ENCODE measurements at places on chromosomes 7 and 10. TPM values are rescaled to one million over a fixed set of nuclear protein-coding genes. Genes with fewer than 3 reads are reported as not detected.

The FAM20C gene
- 43.9 TPM for total RNA-seq

The SAMD9 gene
- total RNA-seq, result 7.1 TPM

The PLAC9 gene
- 63.3 TPM for total RNA-seq

The PMS2 gene
- total RNA-seq, result 12.3 TPM

The BUD23 gene
- 50.6 TPM for total RNA-seq

The CHAT gene
- not detected for total RNA-seq

The CALML5 gene
- not detected for total RNA-seq

- no peak for DNase-seq
These were observed 32.4 kb upstream of the CCDC7 start for GRCh38 chr10:32413513-32413912.

DNA sequence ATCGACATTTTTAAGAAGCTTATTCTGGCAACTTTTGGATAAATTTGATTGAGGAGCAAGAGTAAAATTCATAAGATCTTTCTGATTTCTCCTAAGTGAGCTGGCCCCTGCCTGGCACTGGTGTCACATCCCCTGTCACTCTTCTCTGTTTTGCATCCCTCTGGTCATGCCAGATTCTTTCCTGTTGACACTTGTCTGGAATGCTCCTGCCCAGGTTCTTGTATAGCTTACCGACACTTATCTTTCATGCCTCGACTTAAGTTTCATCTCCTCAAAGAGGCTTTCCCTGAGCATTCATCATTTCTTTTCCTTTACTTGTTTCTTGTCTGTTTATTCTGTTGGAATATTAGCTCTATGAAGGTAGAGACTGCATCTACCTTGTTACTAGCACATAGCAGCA, 22.2 kb upstream of the AASS start:
- no peak for DNase-seq

GRCh38 chr10:34861293-34862021, 46.4 kb upstream of the PARD3 start:
- peak; percentile 46 for DNase-seq

DNA sequence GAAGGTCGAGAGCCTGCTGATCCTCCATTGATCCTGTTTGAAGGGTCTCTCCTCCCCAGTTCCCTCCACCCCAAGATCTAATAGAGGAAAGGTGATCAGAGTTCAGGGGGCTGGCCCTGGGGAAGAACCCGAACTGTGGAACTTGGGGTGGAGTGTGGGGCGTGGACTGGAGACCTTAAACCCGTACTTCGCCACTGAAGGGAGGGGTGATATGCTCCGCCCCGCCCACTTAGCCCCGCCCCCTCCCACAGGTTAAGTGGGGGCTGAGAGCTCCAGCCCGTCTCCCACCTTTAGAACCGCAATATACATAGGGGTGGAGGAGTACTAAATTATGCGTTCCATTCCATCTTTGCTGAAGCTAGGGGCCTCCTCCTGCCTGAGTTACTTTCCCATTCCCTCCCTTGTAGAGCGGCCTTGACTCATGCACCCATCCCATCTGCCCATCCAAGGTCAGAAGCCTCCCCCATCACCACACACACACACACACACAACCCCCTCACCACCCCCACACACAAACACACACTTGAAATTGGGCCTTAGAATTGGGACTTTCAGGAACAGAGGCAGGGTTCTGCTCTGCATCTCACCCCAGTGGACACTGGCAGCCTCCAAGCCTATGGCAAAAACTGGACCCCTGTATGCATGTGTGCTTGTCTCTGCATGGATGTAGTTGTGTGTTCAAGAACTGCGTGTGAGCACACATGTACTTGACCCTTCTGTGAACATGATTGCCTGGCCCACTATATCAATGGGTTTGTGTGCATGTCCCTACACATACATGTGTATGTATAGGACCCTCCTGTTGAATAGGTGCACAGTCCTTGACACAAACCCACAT, 991 bp downstream of the SEMA4G start:
- DNase-seq, result no peak

DNA sequence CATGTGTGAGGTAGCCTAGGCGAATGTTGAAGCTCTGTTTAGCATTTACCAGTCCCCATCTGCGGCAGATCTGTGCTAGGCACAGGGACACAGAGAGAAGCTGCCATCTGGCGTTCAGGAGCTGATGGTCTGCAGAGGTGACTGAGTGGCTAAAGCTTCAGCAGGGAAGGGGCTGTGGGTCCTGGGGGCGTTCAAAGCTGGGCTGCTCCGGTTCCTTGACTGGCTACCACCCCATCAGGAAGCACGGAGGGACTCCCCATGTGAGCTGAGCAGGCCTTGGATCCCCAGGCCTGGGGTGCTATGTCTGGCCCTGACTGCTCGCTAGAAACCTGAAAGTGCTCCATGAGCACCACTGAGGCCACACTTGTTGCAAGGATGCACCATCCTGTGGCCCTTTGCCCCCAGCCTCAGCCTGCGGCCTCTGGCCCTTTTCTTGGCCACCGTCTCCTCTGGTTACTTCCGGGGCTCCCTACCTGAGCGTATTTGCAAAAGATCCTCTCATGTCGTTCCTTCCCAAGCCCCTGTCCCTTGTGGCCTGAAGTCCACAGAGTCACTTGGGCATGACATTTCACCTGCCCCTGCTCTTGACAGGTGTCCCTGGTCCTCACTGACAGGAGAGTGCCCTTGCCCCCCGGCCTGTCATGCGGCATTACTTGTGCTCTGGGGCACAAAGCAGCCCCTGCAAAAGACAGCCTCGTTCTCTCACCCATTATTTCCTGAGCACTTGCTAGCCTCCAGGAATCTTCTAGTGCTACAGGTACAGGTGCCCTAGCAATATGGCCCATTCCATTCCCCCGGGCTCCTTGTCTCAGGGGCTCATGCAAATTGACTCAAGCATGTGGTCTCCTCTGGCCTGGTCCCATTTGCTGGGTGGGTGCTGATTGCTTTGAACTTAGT, 108.1 kb downstream of the GLRX3 start:
- no peak for DNase-seq

GRCh38 chr10:7478727-7479457, 68.1 kb upstream of the SFMBT2 start:
- DNase-seq, result no peak

DNA sequence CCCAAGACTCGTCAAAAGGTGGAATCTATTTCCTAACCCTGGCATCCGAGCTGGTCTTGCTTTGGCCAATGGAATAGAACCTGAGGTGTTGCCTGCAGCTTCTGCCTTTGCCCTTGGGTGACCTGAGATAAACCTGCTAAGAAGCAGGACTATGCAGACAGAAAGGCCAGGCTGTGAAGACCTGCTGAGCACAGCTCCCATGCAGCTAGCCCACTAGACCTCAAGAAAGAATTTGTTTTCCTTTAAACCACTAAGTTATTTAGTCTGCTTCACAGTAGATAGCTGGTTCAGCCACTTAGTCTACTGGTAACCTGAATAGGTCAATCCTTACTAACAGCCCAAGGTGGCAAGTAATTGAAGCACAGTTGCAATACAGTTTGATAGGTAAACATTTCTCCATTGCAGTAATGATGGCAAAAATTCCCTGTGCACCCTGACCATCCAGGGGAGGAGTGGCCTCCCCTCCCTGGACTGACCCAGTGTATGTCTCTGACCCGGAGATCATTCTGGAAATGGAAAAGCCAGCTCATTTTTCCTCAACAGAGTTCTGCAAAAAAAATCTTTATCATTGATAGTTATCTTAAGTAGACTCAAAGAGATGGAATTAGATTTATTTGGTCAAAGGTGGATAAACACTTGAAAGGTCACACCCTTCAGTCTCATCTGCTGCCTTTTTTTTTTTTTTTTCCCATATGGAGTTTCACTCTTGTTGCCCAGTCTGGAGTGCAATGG, 20.0 kb downstream of the TNS3 start:
- no peak for DNase-seq

GRCh38 chr7:137316648-137317353, 26.7 kb downstream of the PTN start:
- no peak for DNase-seq

DNA sequence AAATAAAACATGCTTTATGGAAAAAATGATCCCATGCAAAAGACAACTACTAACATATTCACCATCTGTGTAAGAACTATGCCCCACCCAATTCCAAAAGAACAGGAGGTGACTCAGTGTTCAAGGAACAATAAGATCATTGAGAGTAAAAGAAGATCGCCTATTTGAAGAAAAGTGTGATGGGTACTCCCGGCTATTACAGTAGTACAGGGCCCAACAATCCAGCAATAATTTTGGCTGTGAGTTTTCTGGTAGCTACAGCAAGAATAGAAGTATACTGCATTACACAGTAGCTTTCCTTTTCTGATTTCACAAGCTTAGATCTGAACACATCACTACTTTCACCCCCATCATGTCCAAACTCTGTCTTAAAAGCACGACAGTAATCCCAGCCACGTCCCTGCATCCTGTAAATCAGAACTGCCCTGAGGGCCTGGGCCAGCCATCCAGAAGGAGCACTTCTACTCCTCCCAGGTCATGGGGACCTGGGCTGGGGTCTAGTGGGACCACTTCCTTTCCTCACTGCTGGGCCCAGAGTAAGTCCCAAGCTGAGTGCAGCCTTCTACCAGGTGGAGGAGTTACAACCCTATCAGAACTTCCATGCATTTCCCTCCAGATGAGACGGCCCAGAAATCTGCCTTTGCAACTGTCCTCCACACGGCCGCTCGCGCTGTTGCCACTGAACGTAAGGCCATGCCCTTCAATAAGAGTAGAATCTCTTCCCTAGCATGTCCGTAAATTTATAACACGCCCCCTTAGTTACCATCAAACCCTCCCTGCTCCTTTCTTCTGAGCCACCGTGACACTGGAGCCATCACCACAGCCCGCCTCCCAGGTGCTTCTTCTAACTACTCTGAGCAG, 7.9 kb downstream of the ESYT2 start:
- peak; percentile 46 for DNase-seq

- no peak for DNase-seq
These were observed 7.9 kb downstream of the GALNTL5 start for GRCh38 chr7:151963895-151964870.

DNA sequence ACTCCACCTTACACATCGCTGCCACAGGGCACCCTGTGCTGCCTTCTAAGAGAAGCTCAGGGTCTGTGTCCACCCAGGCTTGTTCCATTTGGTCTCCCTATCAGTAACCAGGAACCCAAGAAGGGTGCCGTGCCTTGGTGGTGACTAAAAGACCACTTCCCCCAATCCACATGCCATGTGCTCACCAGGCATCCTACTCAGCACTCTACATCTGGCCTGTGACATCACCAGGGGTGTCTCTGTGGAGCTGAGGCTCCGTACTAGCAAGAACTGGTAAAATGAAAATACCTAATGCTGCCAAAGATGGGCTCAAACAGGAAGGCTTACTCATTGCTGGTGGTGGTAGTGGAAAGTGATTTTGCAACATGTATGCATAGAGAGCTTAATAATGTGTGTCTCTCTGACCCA, 19.0 kb upstream of the C10orf71 start:
- no peak for DNase-seq

GRCh38 chr7:123782071-123782798, 33.4 kb upstream of the WASL start:
- no peak for DNase-seq

- peak; percentile 57 for DNase-seq
These were observed 74.2 kb downstream of the EEPD1 start for GRCh38 chr7:36227223-36227622.

DNA sequence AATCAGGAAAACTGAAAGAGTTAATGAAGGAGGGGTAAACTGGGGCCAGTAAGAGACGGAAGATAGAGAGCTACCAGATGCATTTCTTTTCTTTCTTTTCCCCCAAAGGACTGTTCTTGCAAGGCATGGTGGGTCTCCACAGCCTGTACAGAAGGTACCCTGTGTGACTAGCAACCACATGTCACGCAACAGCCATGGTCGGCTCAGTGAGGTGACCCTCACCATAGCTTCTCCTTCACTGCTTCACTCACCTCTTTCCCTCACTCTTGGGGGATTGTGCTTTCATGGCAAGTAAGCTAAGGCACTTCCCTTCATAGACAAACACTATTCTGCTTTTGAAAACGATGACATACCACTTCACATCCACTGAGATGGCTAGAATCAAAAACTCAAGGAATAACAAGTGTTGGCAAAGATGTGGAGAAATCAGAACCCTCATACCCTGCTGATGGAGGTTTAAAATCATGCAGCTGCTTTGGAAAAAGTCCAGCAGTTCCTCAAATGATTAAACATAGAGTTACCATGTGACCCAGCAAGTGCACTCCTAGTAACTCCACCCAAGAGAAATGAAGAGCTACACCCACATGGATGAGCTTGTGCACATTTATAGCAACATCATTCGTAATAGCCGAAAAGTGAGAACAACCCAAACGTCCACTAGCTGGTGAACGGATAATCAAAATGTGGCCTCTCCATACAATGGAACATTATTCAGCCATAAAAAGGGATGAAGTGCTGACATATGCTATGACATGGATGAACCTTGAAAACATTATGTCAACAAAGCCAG, 3.8 kb upstream of the INSIG1 start:
- no peak for DNase-seq

GRCh38 chr10:97016728-97017473, 168.9 kb downstream of the SLIT1 start:
- DNase-seq, result no peak

DNA sequence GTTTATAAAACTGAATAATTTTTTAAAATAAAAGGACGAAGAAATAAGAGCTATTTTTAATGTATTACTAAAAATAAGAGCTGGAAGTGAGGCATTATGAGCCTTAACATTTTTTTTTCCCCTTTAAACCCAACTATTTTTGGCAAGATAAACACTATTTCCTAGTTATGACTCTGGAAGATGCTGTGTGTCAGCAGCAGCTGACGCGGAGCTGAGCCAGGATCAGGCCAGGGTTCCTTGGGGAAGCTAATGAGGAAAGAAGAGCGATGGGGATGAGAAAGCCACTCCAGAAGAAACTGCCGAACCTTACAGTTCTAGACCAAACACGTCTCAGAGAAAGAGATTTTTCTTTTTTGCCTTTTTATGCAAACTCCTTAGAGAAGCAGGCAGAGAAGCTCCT, 85.9 kb downstream of the USP6NL start:
- DNase-seq, result peak; percentile 39

DNA sequence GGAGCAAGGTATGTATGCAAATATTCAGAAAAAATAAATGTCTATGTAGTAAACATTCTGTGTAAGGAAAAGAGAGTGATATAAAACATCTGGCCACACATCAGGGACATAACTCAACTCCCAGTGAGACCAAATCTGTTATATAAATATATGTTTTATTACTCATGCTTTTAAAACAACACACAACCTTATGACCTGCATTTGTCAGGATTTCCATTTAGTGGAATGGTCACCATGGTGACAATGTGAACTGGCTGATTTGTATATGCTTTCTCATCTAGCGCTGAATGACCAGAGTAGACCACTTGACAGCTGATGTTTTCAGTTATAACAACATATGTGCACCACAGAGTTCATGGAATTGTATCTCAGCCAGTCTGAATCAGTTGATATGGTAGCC, 551.7 kb downstream of the HTR7 start:
- no peak for DNase-seq

DNA sequence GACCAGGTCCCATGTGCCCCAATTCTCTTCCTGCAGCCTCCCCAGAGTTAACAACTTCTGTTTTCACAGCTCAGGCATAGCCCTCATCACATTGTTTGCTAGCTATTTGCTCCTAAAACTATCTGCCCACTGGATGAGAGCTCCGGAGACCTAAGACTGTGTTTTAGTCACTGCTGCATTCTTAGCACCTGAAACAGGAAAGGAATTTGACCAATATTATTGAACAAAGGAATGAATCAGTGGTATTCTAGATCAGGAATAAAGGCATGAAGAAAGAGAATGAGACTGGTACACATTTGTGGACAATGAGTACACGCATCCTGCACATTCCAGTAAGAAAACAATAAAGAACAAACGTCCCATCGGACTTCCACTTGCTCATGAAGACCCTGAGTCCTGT, 54.8 kb downstream of the PPP1R17 start:
- no peak for DNase-seq

- no peak for DNase-seq
These were observed 269.8 kb downstream of the FZD1 start for GRCh38 chr7:91533996-91534395.

All from tibial nerve (tissue), 4 donors.